ENCODE measurements at places on chromosomes 1 and 21.

DNA sequence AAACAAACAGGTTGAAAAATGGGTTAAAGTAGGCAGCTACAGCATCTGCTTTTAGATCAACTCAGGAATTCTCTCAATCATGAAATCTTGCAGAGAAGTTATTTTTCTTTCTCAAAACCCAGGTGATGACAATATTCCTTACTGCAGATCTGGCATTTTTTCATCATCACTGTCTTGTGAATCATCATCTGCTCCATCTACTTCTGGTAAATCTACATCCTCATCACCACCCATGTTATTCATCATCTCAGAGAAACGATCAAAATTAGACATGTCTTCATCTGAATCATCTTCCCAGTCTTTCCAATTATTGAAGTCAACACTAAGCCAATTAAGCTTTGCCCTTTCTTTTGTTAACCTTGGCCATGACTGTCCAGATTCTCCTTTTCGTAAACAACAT, 21.8 kb downstream of the GBP2 start:
- no peak for DNase-seq

GRCh38 chr1:218525451-218526197, 180.5 kb downstream of the TGFB2 start:
- DNase-seq: no peak

DNA sequence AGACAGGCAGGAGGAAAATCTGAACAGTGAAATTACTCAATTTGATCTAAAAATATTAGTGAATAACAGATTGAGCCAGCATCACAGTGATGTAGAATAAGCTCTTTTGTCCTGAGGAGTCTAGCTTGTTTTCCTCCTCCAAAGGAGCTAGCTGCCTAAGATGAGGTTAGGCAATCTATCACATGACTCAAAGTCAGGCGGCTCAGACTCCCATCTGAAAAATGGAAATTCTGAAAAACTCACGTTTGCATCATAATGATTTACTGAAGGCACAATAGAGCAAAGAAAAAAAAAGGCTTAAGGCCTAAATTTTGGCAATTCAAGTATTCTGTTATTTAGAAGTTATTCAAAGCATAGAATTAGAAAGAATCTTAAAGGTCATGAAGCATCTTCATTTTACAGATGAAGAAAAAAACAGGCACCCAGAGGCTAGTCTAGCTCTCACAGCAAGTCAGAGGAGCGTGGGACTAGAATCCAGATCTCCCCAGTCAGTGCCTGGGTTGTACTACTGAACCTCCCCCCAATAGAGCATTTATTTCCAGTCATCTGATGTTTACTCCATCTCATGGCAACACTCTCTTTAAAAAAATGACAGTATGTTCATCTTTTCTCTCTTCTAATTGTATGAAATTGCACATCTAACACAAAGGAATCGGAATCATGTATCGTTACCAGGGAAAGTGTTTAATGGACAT, 62.5 kb upstream of the ATF3 start:
- DNase-seq: peak; percentile 64

DNA sequence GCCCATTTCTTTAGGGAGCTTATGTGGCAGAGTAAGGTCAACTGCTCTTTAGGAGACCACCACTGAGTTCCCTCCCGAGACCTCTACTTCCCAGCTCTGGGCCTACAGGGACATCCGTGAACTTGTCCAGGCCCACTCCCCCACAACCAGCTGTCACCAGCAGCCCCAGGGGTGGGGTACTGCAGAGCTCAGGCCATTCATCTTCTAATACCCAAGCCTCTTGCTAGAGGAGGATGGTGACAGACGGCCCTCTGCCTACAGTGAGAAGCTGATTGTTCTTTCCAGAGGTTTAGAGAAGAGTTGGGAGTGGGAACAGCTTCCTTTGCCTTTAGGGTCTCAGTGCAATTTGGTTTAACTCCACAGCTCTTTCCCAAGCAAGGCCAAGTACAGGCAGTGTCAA, 33.2 kb upstream of the ARTN start:
- DNase-seq: no peak

- DNase-seq: no peak
Observed at GRCh38 chr1:210647406-210648333, 319.0 kb downstream of the HHAT start.

All from globus pallidus (tissue), 1 donor.